ENCODE measurements at places on chromosomes 3 and 15. TPM values are rescaled to one million over a fixed set of nuclear protein-coding genes. Genes with fewer than 3 reads are reported as not detected.

DNA sequence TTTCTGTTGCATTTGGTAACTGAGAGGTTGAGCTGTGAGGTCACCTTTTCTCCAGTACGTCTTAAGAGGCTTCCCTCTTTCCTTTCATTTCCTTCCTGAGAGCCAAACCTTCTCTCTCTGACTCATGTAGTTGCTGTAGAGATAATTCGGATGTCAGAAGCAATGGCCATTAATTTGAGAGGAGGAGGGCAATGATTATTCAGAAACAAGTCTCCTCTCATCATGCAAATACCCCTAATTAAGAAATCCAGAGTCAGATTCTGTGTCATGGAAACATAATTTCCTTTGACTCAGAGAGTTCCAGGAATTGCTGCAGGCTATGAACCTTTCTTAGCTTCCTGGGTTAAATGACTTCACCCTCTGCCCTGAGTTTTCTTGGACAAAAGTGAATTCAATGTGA lies 59.0 kb upstream of the GSK3B start:
- DNase-seq = no peak

- DNase-seq = no peak
These were observed 146.4 kb downstream of the ROBO2 start for GRCh38 chr3:77186319-77186718.

- peak; percentile 79 for DNase-seq
These were observed 25.4 kb upstream of the SLC25A26 start for GRCh38 chr3:66195347-66195783.

DNA sequence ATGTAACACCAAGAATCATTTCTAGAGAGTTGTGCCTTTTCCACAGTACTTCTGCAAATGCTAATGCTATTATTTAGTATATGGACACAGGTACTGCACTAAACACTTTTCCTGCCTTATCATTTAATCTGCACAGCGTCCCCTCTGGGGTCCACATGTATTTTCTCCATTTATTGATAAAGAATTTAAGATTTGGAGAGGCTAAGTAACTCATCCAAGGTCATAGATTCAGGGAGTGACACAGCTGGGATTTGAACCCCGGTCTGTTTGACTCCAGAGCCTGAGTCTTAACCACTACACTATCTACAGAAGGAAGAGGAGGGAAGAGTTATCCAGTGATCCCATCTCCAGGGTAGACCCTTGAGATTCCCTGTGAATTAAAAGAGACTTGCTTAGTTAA lies 24.9 kb upstream of the TPRG1 start:
- no peak for DNase-seq

GRCh38 chr3:112813016-112813415 lies 33.6 kb downstream of the CD200R1L start:
- DNase-seq = no peak

- DNase-seq = no peak
These were observed 238.7 kb upstream of the HES1 start for GRCh38 chr3:193897288-193897687.

DNASE1L3 gene
- 2.0 TPM for polyA plus RNA-seq

INO80 gene
- polyA plus RNA-seq = 23.8 TPM

ANKRD34C gene
- not detected for polyA plus RNA-seq

ARNT2 gene
- 35.6 TPM for polyA plus RNA-seq

C3orf20 gene
- 0.14 TPM for polyA plus RNA-seq

GOLGA8R gene
- polyA plus RNA-seq = 15.5 TPM

DLL4 gene
- 23.7 TPM for polyA plus RNA-seq
